ENCODE measurements at places on chromosomes 1 and 21.

DNA sequence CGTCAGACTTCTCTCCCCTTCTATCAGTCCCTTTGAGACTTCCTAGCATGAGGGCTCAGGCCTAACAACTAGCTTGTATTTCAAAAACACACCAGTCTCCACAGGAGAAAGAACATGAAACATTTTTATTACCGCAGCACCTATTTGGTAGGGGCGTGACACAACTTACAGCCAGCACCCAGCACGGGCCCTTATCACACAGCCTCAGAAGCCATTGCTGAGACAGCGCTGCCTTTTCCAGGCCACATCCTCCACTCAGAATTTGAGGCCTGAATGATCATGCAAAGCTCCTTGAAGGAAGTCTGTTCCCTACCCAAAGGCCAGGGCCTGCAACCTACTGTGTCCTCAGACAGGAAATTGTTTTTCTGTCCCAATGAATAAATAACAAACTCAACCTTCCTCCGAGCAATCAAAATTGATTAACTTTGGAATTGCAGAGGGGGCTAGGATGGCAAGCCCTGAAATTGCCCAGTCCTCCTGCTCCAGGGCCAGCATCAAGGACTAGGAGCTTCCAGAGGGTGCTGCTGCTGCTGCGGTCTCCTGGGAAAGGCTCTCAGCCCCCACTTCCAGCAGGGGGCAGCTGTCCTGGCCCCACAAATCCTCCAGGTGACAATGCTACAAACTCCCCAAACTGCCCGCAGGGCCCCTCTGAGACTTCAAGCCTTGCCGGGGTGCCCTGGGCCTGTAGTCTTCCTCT is 94.3 kb upstream of the GALNT2 start:
- DNase-seq = no peak

DNA sequence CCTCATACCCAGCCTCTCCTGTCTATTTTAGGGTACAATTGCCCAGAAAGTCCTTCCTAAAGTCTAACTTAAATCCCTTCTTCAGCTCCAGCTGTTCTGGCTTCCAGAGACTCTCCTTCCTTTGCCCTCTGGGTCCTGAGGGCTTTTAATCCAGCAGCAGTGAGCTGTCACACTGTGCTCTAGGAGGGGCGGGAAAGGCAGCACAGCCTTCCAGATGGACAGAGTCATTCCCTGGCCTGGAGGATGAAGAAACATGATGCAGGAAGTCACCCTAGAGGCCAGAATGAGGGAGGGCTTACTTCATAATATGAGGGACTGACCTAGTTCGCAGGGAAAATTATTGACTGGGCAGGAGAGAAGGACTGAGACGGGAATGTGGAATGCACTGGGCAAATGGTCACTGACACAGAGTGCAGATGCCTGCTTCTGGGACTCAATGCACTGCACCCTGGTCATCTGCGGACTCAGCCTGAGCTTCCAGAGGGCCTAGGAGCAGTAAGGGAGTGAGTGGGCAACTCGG is 1.3 kb downstream of the SH2D2A start:
- no peak for DNase-seq

- no peak for DNase-seq
Measured at GRCh38 chr1:40306296-40306695, 10.8 kb downstream of the COL9A2 start.

DNA sequence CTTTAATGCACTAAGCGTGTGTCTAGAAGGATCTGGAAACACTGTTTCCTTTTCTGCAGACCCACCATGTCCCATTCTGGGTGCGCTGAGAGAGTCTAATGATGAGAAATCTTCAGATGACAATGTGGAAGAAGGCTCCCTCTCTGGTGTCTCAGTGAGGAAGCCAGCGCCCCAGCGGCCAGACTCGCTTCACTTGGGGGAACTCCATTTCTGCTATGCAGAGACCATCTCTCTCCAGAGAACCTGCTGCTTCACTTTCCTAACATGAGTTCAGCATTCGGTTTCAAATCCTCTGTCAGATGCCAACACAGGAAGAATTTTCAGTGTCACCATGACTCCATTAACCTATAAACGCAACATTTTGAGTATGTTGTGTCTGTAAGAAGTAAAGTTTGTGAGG is 121.8 kb downstream of the SYF2 start:
- DNase-seq = no peak

GRCh38 chr1:5937373-5937857 is 54.8 kb downstream of the NPHP4 start:
- no peak for DNase-seq

DNA sequence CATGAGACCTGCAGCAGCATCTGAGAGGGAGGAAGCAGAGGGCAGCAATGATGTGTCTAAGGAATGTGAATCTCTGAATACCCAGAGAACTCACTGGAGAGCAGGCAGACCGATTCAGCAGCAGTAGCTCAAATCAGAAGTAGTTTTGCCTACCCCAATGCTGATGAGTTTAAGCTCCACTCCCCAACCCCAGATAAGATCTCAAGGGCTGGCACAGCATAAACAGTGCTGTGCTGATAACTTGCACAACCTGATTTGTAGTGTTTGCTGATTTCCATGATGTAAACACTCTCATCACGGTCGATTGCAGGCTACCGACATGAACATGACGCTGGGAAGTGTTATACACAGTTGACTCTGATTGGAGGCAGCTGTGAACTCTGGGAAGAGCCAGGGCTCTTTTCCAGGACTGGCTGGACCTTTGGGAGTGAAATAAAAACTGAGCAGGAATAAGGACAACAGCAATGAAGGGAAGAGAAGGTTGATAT is 11.2 kb upstream of the HMGCS2 start:
- DNase-seq = no peak

- DNase-seq = no peak
Measured at GRCh38 chr1:211377539-211378450, 51.2 kb downstream of the TRAF5 start.
